Skin of body (tissue), 3 donors: ENCODE measurements at places on chromosomes 3 and 15. TPM values are rescaled to one million over a fixed set of nuclear protein-coding genes. Genes with fewer than 3 reads are reported as not detected.

- DNase-seq, result no peak
Measured at GRCh38 chr3:177615015-177615414, 417.7 kb upstream of the TBL1XR1 start.

SEC61A1 gene
- total RNA-seq, result 95.7 TPM

CTXN2 gene
- not detected for total RNA-seq

DNA sequence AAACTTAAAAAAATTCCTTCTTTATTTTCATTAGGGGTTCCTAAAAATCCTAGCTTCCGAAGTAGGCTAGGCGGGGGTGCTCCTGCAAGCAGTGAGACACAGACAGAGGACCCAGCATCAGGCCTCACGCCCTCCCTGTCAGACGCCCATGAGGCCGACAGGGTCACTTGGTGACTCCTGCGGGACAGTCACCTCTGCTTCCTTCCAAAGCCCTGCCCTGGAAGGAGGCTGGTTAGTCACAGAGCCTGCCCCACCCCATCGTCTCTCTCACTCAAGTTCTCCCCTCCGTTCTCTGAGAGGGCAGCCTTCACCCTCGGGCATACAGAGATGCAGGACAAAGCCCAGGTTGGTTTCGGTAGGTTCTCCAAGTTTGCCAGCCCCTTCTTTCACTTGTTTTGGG lies 38.6 kb downstream of the EHD4 start:
- no peak for DNase-seq
